Motor neuron (in vitro differentiated cells): ENCODE measurements at places on chromosomes 6 and 20.

- no peak for ATAC-seq
These were observed 577 bp downstream of the SASH1 start for GRCh38 chr6:148343047-148343782.

DNA sequence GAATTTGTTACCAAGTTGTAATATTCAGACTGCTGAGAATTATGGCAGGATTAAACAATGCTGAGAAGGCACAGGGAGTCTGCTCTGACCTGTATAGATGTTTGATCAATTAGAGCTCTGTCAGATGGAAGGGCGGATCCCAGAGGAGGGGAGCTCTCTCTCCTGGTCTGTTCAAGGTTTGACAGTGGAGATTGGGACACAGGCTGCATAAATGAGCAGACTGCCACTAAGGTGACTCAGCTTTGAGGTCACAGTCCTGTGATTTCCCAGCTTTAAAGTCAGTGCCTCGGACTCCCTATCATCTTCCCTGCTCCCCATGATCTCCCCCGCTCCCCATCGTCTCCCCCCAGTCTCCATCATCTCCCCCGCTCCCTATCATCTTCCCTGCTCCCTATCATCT lies 59.2 kb upstream of the SLC22A23 start:
- ATAC-seq: peak; percentile 96

GRCh38 chr6:6518631-6519427 lies 69.7 kb upstream of the LY86 start:
- no peak for ATAC-seq

DNA sequence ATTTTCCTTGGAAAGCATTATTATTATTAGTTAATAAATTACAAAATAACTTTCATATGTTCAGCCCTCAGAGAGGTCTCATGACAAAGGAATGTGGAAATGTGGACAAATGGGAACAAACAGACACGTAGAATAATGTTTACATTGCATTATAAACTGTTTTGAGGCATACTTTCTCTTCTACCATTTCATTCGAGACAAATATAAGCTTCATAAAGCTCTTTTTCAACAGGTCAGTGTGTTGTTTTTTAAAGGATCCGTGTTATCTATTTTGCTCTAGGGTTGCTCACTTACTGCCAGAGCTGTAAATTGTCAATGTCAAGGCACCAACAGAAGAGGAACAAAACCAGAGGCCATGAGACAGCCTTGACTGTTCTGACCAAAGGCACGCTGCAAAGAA lies 256.8 kb downstream of the PHACTR1 start:
- ATAC-seq: no peak

DNA sequence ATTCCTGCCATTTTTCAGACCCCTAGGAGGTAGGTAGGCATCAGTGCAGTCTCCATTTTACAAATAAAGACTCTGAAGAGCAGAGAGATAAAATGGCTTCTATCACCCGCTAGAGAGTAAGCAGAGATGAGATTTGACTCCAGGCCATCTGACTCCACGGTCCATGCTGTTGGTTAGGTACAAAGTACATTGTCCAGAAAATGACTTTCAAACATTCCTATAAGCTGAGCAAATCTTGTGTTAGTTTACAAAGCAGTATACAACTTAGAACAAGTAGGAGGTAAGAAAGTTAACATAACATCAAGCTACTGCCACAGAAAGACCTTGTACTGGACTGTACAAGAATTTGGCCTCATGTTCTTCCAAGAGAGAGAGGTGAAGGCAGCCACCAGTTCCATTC lies 14.9 kb downstream of the BTN1A1 start:
- ATAC-seq: no peak

DNA sequence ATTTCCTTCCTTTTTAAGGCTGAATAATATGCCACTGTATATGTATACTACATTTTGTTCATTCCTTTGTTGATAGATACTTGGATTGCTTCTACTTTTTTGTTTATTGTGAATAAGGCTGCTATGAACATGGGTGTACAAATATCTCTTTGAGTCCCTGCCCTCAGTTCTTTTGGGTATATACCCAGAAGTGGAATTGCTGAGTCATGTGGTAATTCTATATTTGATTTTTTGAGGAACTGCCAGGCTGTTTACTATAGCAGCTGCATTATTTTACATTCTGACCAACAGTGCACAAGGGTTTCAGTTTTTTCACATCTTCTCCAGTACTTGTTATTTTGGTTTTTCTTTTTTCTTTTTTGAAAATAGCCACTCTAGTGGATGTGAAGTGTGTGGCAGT lies 34.1 kb downstream of the CDS2 start:
- ATAC-seq: peak; percentile 45

GRCh38 chr6:80517525-80517924 lies 411.1 kb downstream of the BCKDHB start:
- no peak for ATAC-seq

GRCh38 chr6:165701564-165702354 lies 38.7 kb upstream of the PDE10A start:
- ATAC-seq: no peak

DNA sequence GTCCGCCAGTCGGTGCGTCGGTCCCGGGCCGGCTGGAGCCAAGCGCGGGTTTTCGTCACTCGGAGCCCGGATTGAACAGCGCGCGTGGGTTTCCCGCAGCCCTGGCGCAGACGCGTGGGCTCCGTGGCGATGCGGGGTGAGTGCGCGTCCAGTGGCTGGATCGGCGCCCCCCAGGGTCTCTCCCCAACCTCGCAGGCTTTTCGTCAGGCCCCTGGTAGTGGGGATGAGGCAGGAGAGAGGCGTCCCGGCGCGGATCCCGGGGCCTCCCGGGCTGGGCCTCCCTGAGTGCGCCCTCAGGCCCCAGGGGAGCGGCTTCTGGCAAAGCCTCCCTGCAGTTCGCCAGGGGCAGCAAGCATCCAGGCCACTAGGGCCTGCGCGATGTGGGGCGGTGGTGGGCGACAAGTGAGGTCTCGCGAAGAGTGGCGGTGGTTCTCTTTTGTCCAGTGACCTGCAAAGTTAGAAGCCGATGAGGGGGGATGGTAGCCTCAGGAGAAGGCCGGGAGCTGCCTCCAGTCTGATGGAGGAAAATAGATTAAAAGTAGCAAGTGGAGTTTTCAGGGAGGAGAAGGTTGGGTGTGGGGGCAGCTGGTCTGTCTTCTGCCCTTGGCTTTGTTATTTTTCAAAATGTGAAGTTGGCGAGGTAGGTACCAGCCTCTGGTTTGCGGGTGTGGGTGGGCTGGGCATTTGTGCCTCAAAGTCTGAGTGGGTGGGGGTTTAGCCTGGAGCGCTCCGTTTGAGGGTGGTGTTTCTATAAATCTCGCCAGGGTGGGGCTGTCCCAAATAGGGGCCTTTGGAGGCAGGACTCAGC lies 1.6 kb downstream of the TOX2 start:
- peak; percentile 41 for ATAC-seq
